ENCODE measurements at places on chromosomes 6 and 20.

- no peak for DNase-seq
Measured at GRCh38 chr20:44739942-44740341, 5.7 kb upstream of the KCNK15 start.

GRCh38 chr6:3489961-3490624 lies 33.2 kb upstream of the SLC22A23 start:
- DNase-seq = no peak

GRCh38 chr6:122713138-122713537 lies 66.4 kb upstream of the FABP7 start:
- no peak for DNase-seq

DNA sequence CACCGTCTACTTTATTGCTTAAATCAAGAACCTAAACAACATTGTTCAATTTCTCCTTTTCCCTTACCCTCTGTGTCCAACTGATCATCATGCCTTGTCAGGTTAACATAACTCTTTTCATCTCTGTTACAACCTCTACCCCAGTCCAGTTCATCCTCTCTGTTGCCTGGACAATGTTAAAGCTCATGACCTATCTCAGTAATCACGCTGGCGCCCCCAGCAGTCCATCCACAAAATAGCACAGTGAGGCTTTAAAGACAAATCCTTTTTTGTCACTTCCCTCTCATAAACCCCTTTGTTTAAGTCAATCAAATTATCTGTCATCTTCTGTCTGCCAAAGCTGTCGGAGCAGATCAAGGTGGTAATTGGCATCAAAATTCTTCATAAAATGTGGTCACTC lies 140.1 kb downstream of the QKI start:
- DNase-seq = peak; percentile 12

DNA sequence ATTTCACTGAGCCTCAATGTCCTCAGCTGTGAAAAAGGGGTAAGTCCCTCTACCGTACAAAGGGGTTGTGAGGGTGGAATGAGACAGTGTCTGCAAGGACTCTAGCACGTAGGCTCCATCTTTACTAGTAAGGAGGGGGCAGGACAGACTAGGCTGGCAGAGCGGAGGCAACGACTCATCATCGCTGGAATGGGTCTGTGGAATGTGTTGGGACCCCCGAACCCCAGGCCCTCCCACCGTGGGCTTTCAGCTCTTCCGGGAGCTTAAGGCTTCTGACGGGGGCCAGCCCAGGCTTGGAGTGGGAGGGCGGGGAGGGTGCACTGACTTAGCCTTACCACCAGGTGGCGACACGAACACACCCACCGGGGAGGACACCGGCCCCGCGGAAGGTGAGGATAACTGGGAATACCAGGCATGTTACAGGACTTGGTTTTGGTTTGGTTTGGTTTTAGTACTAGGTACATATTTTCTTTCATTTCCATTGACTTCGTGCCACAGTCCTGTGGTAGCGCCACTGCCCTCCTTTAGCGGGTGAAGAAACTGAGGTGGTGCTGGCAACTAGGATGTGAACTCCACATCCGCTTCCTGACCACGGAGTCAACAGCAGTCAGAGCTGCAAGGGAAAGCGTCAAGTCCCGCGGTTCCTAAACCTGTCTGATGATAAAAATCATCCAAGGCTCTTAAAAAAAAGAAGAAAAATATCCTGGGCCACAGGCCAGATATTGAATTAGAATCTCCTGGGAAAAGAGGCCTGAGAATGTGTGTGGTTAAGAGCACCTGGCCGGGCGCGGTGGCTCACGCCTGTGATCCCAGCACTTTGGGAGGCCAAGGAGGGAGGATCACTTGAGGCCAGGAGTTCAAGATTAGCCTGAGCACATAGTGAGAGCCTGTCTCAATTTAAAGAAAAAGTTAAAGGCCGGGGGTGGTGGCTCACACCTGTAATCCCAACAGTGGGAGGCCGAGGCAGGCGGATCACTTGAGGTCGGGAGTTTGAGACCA lies 10.3 kb upstream of the TULP1 start:
- peak; percentile 37 for DNase-seq

DNA sequence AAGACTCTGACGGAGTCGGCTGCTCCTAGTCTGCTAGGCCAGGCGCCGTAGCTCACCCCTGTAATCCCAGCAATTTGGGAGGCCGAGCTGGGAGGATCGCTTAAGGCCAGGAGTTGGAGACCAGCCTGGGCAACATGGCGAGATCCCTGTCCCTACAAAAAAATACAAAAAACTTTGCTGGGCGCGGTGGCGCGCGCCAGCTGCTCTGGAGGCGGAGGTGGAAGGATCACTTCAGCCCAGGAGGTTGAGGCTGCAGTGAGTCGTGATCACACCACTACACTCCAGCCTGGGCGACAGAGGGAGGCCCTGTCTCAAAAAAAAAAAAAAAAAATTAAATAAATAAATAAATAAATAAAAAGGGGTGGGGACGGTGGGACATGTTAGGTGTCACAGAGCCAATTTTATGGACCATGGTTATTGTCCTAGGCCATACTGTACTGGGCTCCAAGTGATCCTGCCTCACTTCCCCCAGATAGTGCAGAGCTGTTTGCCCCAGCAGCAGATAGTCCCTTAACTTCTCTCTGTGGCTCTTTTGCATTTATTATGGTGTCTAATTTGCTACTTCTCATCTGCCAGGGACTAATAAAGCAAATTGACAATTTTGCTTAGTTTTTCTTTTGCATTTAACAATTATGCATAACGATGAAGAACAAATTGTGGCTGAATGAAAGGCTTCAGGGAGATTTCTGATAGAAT lies 5.2 kb downstream of the PI16 start:
- no peak for DNase-seq

DNA sequence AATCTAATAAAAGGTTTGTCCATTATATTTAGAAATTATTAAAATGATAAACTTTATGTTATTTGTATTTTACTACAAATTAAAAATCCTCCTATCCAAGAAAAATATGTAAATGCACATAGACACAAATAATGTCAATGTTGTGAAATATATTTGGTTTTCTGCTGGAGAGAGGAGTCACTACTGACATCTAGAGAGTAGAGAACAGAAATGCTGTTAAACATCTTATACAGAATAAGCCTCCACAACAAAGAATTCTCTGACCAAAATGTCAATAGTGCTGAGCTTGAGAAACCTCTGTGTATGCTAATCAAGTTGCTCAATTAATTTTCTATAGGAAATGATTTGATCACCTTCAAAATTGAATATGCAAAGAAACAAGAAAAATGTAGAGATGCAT lies 12.4 kb downstream of the HTR1B start:
- no peak for DNase-seq

Measured in stimulated activated CD4-positive, alpha-beta T cell treated with anti-CD3 and anti-CD28 coated beads, Interleukin-1b, Interleukin-23, amount 100 ng/mL, for 1 hour (primary cell).